ENCODE measurements at places on chromosomes 3 and 15. TPM values are rescaled to one million over a fixed set of nuclear protein-coding genes. Genes with fewer than 3 reads are reported as not detected.

GTF2A2 gene
- 170 TPM for total RNA-seq

- no peak for DNase-seq
These were observed 36.3 kb downstream of the CHDH start for GRCh38 chr3:53809764-53810400.

DNA sequence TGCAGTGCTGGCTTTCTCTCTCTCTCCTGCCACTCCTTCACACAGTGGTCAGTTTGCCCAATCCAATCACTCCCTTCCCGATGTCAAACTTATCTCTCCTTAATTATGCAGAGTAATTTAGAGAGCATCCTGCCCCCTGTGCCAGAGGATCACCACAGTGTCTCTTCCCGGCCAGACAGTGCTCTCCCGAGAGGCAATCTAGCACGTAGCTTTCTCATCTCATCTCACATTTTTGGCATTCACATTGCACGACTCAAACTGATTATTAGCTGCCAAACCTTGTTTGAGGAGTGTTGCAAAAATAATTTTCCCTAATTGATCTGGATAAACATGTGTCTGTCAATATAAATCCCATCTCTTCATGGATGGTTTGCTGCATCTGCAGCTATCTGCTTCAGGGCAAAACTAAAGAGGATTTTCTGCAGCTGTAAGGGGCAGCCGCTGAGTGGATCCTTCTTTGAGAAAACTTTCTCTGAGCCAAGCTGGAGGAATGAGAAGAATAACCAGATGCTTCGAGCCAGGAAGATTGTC is 37.8 kb downstream of the SSUH2 start:
- no peak for DNase-seq

GRCh38 chr3:188918093-188918492 is 253.7 kb upstream of the TPRG1 start:
- DNase-seq = no peak

CHRM5 gene
- not detected for total RNA-seq

- DNase-seq = no peak
These were observed 294.3 kb downstream of the CNTN4 start for GRCh38 chr3:2392981-2393380.

GRCh38 chr3:27628026-27628750 is 93.9 kb downstream of the EOMES start:
- no peak for DNase-seq

TMEM40 gene
- total RNA-seq = not detected

DNA sequence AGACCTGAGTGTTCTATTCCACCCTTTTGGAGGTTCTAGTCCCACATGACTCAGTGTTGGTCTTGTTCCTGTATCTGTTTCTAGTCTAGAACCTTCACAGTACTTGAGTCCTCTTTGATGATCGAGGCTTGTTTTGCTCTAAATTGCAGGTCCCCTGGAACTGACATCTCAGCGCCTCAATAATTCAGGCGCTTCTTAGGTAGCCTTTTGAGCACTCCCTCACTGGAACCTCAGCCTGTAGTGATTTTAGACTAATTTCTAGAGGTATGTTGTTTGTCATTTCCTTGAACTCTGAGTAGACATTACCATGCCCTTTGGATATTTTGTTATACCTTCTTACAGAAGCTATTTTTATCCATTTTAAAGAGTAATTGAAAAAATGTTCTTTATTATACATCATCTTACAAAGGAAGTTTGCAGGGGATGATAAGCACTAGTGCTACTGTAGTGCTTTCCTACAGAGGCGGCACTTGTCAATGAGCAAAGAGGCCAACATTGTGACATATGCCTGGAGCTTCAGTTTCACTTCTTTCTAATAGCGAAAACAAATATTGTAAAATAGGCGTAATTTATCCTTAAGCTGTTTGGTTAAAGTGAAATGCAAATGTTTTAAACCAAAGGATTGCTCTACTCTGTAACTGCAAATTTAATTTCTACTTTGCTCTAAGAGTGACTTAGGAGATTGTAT is 75.7 kb downstream of the EFL1 start:
- no peak for DNase-seq

MME gene
- not detected for total RNA-seq

SPINK8 gene
- not detected for total RNA-seq

GJD2 gene
- not detected for total RNA-seq

SLC6A1 gene
- total RNA-seq = not detected

LRRIQ4 gene
- 0.32 TPM for total RNA-seq

DNA sequence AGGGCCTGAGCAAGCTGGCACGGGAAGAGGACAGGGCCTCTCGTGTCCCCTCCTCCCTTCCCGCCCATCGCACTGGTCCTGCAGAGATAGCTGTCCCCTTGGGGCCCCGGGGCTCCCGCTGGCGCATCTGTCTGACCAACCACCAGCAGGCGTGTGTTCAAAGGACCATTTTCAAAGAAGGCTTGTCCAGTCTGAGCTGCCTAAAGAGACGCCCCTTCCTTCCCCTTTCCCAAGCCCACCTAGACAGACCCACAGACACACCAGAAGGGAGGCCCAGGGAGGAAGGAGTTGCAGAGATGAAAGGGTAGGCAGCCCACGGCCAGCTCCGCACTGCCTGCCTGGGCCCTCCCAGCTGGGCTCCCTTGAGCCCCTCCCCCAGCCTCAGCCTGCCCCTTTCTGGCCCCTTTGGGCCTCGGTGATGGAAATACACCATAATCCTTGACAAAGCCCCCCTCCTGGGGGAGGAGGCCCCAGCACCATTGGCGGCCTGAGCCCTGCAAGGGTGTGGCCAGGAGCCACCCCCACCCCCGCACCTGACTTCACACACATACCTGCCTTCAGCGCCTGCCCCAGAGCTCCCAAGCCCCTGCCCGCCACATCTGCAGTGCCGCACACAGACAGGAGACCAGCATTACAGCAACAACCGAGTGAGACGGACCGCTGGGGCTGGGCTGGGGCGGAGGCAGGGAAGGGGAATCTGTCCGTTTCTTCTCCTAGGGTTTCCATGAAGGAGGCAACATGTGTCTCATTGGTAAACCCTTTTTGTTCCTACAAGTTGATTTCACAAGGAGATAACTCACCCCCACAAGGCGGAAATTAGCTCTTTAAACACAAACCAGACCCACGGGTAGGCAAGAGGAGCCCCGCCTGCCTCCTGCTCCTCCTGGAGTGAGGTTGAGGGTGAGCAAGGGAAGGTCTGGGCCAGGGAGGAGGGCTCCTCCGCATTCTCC is at the start of gene STRA6:
Gene STRA6, minus strand, starts transcription at position 336 of the 950 bp plus-strand sequence. CDS start 520 bp downstream, outside the sequence.
- DNase-seq = no peak

PARP9 gene
- total RNA-seq = 26.9 TPM

DNA sequence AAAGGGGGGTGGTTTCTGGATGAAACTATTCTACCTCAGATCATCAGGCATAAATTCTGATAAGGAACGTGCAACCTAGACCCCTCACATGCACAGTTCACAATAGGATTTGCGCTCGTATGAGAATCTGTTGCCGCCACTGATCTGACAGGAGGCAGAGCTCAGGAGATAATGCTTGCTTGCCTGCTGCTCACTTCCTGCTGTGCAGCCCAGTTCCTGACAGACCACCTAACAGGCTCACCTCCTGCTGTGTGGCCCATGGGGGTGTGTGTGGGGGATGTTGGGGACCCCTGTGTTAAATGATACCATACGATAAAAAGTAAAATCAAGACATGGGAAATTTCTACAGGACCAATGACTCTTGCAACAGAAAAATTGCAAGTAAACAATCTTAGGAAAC is 24.0 kb downstream of the CP start:
- no peak for DNase-seq

HACL1 gene
- total RNA-seq = 34.2 TPM

- DNase-seq = no peak
These were observed 49.1 kb upstream of the UTS2B start for GRCh38 chr3:191379446-191379845.

DNA sequence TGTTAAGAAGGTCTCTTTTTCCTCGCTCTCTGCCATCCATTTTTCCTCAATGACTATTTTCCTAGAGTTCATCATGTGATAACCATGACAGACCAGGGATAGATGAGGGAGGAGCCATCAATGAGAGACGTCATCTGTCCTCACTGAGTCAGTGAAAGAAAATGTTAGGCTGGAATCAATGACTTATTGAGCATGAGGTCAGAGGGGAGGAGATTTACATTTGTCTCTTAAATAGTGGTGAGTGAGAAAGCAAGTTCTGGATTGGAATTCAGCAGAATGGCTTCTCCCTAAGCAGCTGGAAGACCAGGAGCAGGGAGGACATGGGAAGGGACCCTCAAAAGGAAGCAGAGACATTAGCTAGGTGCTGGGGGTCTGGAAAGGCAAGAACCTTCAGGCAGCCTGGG is 28.2 kb upstream of the USP3 start:
- DNase-seq = no peak

DNA sequence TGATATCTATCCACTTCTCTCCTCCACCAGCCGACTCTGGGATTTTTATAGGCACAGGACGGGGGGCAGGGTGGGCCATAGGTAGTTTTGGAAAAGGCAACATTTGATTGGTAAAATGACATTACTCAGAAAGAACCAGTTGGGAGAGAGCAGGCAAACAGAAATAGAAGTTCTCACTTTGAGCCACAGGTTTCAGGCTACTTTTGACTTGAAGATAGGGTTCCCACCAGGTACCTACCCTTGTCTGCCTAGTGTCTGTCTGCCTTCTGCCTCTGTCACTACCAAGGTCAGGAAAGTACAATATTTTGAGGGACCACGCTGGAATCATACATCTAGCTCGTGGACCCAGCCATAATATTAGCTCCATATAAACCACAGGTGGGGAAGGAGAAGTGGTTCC is 412.9 kb upstream of the GRM7 start:
- no peak for DNase-seq

DNA sequence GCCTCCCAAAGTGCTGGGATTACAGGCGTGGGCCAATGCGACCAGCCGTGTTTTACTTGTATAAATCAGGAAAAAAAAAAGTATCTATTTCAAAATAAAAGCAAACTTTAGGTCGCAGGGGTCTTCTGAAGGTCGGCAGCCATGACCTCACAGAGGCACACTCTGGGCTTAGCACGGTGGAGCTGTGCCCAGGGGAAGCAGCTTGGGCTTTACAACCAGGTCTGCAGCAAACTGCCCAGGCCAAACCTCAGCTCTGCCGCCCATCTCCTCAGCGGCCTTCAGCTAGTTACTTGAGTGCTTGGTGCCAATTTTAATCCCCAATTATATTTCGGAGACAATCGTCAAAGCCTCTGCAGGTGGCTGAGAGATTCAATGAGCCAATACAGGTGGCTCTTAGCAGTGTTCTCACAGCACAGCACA is 30.1 kb downstream of the ZDHHC19 start:
- no peak for DNase-seq

GRCh38 chr3:150265305-150265704 is 142.8 kb upstream of the TSC22D2 start:
- no peak for DNase-seq

CHAC1 gene
- 16.3 TPM for total RNA-seq

NR1I2 gene
- 0.60 TPM for total RNA-seq

RHCG gene
- not detected for total RNA-seq

- DNase-seq = no peak
These were observed 344 bp downstream of the LINS1 start for GRCh38 chr15:100601617-100602063.

- no peak for DNase-seq
These were observed 168.9 kb downstream of the KLHL25 start for GRCh38 chr15:85625856-85626255.

GRCh38 chr3:26558257-26558656 is 64.3 kb upstream of the LRRC3B start:
- no peak for DNase-seq

GRCh38 chr15:42140383-42141070 is 15.9 kb downstream of the PLA2G4F start:
- no peak for DNase-seq

- DNase-seq = no peak
These were observed 4.5 kb downstream of the EIF3J start for GRCh38 chr15:44541282-44541958.

- DNase-seq = no peak
These were observed 225.8 kb upstream of the SLCO3A1 start for GRCh38 chr15:91627473-91628278.

- no peak for DNase-seq
These were observed 59.0 kb downstream of the CDCP1 start for GRCh38 chr3:45087155-45087554.

- no peak for DNase-seq
These were observed 4.4 kb upstream of the CD200R1 start for GRCh38 chr3:112979244-112979832.

DNA sequence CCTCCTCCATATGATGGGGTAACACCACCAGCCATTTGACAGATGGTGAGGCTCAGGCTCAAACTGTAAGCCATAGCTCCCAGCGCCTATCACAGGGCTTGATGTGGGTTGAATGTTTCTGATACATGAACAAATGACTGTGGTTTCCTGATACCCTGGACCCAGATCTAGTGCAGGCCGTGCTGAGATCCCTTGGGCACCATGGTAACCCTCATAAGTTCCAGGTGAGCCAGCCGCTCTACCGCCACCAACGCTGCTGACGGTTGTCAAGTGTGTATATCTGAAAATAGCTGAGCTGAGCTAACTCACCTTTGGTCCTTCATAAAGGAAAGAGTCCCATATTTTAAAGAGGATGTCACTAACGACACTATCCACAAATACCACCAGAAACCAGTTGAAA is 74.5 kb downstream of the TBC1D2B start:
- no peak for DNase-seq

- no peak for DNase-seq
These were observed 53.2 kb downstream of the TM4SF4 start for GRCh38 chr3:149527531-149528339.

GRCh38 chr3:180804916-180805315 is 107.6 kb upstream of the FXR1 start:
- no peak for DNase-seq

SAMD7 gene
- not detected for total RNA-seq

KNG1 gene
- not detected for total RNA-seq

Data from activated naive CD4-positive, alpha-beta T cell treated with anti-CD3 and anti-CD28 coated beads, Interleukin-2, amount 50 U/mL, for 72 hours (primary cell).